CMK (cell line): ENCODE measurements at places on chromosomes 7 and 10.

- DNase-seq = no peak
Measured at GRCh38 chr7:131829947-131830558, 273.6 kb upstream of the PODXL start.

- DNase-seq = no peak
Measured at GRCh38 chr10:3537518-3537917, 247.5 kb downstream of the KLF6 start.

DNA sequence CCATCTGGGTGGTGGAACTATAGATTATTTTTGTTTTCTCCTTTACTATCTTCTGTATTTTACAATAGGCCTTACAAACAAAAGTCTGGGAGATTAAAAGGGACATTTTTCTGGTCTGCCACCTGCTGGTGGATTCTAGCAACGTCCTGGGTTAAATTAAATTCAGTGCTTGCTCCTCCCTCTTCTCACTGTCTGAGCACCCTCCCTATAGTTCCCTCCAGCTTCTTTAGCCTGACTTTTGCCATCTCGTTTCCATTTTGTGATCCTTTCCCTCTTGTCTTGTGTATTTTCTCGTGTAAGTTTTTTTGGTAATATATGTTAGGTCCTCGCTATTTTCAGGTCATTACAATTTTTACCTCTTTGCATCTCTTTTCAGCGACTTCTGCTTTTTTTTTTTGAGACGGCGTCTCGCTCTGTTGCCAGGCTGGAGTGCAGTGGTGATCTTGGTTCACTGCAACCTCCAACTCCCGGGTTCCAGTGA, 16.1 kb downstream of the ANKRD16 start:
- no peak for DNase-seq

DNA sequence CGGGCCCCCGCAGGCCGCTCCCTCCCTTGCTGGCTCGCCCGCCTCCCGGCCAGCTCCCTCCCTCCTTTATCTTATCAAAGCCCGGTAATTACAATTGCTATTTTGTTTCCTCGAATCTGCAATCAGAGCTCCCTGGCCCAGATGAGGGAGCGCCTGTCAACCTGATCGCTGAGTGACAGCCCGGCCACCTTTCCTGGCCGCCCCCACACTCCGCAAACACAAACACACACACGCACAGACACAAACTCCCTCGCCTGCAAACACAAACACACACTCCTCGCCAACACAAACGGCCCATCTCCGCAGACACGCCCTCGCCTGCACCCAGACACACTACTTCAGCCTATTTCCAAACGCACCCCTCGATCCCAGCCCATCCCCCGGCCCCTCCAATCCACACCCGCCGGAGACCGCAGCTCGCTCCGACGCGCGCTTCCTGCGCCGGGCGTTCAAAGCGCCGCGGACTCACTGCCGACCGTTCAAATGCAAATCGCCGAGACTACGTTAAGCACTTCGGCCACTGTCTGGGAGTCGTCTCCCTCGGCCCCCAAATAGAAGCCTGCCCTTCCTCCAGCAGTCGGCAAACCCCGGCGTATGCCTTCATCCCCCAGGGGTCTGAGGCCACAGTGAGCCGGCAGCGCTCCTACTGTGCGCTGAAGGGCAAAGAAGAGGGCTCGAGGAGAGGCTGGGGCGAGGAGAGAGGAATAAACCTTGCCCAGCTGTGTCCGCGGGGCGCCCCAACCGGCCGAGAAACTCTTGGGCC, 3.0 kb upstream of the FGF8 start:
- DNase-seq = no peak

DNA sequence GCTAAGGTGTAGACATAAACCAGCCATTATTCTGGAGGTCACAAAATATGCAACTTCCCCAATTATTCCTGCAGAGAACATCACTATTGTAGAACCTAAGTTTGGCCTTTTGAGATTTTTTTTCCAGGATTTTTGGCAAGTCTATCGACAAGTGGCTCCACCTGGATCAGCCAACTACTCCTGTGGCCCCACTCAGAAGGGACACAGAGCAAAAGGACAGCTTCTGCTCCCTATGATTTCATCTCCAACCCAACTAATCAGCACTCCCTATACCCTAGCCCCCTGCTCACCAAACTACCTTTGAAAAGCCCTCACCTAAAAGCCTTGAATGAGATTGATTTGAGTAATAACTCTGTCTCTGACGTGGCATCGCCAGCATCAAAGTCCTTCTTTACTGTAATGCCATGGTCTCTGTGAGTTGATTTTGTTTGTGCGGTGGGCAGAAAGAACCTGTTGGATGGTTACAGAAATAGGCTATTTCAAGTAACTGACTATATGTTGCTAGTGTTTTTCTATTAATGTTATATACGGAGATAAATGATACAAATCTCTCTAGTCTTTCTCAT, 13.7 kb upstream of the CROT start:
- DNase-seq = no peak

GRCh38 chr7:138459413-138460175, 465 bp upstream of the TRIM24 start:
- peak; percentile 91 for DNase-seq

DNA sequence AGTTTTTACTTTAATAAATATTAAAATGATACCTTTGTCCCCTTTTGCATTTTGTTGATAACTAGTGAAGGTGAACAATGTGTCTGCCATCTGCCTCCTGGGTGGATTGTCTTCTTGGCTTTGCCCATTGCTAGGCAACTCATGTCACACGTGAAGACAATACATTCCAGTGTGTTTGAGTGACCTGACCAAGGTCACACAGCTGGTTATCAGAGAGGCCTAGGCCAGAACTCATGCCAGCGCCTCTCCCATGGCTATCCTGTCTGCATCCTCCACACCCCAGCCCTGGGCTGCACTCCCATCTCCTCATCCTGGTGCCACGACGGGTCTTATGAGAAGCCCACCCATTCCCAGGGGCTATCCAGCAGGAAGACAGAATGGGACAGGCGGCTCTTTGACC, 108.7 kb downstream of the PLCE1 start:
- no peak for DNase-seq

- DNase-seq = no peak
Measured at GRCh38 chr10:24249829-24250415, 41.0 kb downstream of the KIAA1217 start.

GRCh38 chr7:43240565-43240964, 128.1 kb downstream of the HECW1 start:
- DNase-seq = no peak

GRCh38 chr7:47601119-47601880, 19.4 kb upstream of the TNS3 start:
- DNase-seq = no peak

- no peak for DNase-seq
Measured at GRCh38 chr7:113891828-113892227, 27.0 kb downstream of the PPP1R3A start.
